ENCODE measurements at places on chromosomes 13 and 19.

- DNase-seq, result no peak
Measured at GRCh38 chr19:29983568-29983967, 41.5 kb downstream of the URI1 start.

DNA sequence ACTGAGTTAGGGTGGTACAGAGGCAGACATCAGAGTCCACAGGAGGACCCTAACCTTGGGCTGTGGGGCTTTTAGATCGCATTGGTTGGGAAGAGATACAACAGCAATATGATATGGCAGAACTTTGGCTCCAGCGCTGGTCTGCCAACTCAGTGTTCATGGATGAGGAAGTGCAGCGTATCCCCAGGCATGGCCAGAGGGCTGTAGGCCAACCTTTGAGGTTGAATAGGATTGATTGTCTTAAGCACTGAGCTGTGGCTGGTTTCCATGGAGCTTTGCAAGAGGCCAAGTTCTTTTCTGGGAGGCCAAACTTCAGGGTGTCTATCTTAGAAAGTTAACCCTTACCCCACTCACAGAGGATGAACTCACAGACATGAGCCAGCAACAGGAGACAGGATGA, 144.1 kb upstream of the TMTC4 start:
- DNase-seq, result no peak

DNA sequence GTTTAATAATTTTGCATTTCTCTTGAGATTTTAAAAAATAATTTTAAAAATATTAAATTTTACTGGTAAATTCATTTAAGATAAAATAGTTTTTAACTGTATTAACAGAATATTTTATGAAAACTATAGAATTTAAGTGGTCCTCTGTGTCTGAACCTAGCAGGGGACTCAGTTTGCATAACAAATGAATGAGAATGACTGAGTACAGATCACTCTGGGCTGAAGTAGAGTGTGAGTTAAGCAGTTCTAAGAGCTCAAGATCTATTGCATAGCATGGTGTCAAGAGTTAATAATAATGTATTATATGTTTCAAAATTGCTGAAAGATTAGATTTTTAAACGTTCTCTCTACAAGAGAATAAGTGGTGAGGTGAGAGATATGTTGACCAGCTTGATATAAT, 348.3 kb upstream of the SLITRK1 start:
- no peak for DNase-seq

DNA sequence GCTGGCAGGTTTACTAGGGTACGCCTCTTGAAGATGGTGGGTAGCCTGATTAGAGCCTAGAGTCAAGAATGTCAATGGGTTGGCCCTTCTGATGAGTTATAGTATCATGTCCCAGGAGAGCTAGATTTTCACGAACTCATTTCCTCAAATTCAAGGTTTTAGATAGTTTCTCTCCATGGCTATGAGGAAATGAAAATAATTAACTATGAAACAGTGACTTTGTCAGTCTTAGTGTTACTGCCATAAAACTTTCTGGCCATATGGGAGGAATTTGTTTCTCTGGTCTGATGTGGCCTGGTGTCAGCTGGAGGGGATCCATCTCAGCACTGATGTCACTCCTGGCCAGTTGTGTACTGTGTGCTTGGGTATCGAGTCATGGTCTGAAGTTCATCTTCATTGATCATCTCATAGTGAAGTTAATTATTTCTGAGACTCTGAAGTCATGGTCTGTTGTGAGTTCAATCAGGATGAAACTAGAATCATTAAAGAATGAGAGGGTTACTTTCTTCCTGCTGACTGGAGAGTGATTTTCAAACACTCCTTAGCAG, 49.4 kb upstream of the TNFSF11 start:
- no peak for DNase-seq

- DNase-seq, result no peak
Measured at GRCh38 chr19:58563034-58563573, 4.7 kb upstream of the UBE2M start.

DNA sequence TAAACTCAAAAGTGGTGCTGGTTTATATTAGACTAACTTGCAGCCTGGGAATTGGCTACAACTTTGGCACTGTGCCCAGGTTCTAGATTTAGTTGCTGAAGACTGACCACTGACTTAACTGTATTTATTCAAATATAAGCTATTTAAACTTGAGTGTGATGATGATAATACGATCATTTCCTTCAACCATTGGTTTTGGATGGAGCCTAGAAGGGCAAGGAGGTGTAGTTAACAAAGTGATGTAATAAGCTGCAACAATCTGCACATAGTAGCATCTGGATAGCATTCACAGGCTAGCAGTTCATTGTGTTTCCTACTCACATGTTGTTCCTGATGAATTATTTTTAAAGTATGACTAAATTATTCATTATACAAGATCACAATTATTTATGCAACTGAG, 55.2 kb upstream of the DACH1 start:
- no peak for DNase-seq

- DNase-seq, result no peak
Measured at GRCh38 chr13:36157480-36157879, 26.3 kb upstream of the DCLK1 start.

DNA sequence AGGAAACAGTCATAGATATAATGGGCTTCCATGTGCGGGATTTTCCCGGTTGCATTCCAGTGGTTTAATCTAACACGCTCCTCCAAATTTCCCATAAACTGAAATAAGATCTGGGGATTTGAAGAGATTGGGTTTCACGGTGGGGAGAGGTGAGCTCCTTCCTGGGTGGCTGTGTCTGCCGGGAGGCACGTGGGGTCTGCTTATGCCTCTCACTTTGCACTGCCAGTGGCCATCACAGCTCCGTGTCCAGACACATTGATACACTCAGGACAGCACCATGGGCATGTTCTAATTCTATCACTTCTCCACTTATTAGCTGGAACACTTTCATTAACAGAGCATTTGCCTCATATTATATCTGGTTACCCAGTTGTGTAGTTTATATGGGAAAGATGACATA, 73.4 kb downstream of the SOX1 start:
- no peak for DNase-seq

DNA sequence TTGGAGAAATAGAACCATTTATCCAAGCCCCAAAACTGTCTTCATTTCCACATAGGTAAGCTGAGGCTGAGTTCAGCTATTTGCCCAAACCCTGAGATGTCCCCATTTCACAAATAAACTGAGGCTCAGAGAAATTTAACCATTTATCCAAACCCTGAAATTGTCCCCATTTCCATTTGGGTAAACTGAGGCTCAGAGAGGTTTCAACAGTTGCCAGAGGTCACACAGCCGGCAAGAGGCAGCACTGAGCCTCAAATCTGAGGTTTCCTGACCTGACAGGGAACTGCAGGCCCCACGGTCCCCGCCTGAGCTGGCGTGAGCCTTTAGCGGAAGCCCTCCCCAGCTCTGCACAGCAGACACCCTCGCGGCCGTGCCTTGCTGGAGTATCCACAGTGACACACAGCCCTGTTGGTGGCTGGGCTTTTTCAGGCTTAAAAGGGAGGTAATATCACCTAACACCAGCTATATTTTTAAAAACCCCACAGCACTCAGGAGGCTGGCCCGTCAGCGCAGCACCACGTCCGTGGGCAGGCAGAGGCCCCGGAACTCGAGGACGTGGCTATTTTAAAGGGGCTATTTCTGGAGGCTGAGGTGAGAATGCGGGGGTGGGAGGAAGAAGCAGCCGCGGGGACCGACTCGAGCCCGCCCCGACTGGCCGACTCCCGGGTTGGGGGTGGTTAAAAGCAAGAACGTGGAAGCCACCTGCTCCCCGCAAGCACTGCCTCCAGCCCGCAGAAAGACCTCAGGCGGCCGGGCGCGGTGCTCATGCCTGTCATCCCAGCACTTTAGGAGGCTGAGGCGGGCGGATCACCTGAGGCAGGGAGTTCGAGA, 18.5 kb downstream of the PTPRS start:
- DNase-seq, result no peak

- DNase-seq, result no peak
Measured at GRCh38 chr19:13441810-13442512, 64.3 kb downstream of the CACNA1A start.

DNA sequence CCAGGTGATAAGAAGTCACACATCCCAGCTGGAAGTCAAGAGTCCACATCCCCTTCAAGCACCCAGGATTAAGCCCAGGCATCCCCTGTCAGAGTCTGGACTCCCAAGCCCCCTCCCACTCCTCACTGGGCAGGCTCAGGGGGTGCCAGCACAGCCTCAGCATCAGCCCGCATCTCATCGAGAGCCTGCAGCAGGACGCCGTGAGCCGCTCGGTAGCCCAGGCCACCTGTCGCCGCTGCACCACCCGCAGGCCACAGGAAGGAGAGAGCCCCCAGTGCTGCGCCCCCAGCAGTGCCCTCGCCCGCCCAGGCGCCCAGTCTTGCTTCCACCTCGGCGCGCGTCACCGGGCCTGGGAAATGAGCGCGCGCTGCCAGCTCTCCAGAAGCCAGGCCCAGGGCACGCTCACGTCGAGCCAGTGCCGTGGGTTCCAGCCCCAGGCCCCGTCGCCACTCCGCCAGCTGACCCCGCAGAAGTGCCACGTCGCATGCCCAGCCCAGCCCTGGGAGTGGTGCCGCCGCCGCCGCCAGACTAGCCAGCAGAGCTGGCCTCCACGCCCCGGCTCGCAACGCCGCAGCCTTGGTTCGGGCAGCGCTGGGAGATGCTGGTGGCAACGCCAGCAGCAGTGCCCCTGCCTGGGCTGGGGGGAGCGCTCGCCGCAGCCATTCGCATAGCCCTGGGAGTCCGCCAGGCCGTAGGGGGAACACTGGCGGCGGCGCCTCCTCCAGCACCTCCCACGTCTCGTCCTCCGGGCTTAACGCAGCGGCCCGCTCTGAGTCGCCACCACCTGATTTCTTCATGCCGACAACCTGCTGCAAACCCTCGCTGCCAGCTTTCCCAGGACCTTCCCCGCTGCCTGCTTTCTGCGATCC, 3.8 kb downstream of the IRGQ start:
- no peak for DNase-seq

- DNase-seq, result no peak
Measured at GRCh38 chr13:22009937-22010336, 339.1 kb downstream of the FGF9 start.

GRCh38 chr13:63208826-63209225, 1793.2 kb upstream of the PCDH20 start:
- DNase-seq, result no peak

- no peak for DNase-seq
Measured at GRCh38 chr13:29961036-29961670, 110.7 kb upstream of the UBL3 start.

- no peak for DNase-seq
Measured at GRCh38 chr19:10009714-10010224, 535 bp downstream of the COL5A3 start.

DNA sequence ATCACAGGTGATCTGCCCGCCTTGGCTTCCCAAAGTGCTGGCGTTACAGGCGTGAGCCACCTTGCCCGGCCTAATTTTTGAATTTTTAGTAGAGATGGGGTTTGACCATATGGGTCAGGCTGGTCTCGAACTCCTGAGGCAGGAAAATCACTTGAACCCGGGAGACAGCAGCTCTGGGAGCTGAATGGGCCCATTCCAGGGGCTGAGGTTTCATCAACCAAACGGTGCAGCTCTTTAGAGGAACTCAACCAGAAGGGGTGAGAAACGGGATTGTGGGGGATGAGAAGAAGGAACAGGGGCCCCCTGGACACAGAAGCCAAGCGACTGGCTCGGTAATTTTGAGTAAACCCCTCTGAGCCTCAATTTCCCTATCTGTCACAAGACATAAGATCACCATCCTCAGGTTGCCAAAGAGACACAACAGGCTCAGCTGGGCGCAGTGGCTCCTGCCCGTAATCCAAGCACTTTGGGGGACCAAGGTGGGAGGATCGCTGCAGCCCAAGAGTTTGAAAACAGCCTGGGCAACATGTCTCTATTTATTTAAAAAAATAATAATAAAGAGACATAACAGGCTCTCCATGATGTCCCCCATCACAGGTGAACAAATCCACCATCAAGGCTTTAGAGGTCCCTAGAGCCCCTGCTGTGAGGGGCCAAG, 562 bp downstream of the IQCN start:
- no peak for DNase-seq

DNA sequence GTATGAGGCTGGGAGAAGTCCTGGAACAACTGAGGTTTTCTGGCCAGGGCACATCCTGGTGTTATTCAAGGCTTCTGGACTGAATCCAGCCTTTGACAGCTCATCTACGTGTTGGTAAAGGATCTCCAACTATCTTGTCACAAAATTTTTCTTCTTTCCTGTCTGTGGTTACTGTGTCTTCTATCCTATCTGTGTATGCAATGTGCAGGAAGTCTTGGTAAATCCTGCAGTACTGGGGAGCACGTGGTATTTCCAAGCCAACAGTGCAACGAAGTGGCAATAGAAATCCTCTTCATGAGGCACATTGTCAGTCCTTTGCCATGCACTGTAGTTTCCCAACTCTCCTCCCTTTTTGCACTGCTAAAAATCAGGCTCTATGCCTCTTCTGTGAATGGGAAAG, 86.7 kb downstream of the ZNF100 start:
- no peak for DNase-seq

GRCh38 chr19:15250640-15250993, 18.4 kb upstream of the EPHX3 start:
- no peak for DNase-seq

GRCh38 chr19:29941828-29942403, at the start of gene URI1:
Gene URI1, plus strand, starts transcription at chr19:29942239. Its CDS starts 309 bp downstream, at chr19:29942548.
- DNase-seq, result peak; percentile 36

DNA sequence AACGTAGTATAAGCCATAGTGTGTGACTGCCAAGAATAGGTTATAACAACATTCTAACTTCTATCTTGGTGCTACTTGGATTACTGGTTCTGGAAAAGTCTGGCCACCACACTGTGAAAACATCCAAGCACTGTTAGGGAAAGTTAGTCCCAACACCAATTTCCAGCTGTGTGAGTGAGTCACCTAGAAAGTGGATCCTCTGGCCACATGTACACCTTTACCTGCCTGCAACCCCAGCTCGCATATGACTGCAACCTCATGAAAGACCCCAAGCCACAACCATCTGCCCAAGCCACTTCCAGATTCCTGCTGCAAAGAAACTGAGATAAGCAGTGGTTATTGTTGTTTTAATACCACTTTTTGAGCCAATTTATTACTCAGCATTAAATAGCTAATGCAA, 404.5 kb downstream of the KCTD12 start:
- no peak for DNase-seq

- DNase-seq, result no peak
Measured at GRCh38 chr19:3034656-3035541, 5.8 kb upstream of the TLE2 start.

GRCh38 chr19:58581227-58582141, 8.3 kb upstream of the MZF1 start:
- DNase-seq, result peak; percentile 92

GRCh38 chr13:97914540-97914939, 38.9 kb upstream of the IPO5 start:
- no peak for DNase-seq

DNA sequence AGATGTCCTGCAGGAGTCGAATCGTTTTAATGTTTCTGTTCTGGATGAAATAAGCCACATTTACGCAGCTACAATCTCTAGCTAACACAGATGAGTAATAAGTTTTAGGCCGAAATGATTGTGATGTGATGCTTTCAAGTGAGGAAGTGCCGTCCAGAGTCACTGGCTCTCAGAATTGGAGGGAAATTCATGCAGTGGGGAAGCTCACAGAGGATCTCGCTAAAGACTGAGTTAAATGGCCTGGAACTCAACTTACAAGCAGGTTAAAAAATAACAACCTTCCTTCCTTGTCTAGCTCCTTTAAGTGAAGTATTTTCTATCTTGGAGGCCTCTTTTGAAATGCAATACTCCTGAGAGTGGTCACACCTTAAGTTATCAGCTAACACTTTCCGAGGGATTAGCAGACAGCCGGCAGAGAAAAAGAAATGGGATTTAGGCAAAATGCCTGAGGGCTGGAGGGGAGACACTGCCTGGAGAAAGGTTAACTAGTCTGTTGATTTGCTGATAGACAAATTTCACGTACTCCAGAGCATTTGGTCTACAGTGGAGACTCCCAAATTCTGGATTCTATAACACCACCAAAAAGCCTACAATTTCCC, 74.2 kb downstream of the IRS2 start:
- DNase-seq, result no peak

- DNase-seq, result no peak
Measured at GRCh38 chr19:41344162-41344561, 9.6 kb downstream of the TGFB1 start.
